NCI-H1694 (cell line): ENCODE measurements at places on chromosomes 1 and 21.

- no peak for DNase-seq
Measured at GRCh38 chr1:177864538-177865305, 105.1 kb downstream of the SEC16B start.

DNA sequence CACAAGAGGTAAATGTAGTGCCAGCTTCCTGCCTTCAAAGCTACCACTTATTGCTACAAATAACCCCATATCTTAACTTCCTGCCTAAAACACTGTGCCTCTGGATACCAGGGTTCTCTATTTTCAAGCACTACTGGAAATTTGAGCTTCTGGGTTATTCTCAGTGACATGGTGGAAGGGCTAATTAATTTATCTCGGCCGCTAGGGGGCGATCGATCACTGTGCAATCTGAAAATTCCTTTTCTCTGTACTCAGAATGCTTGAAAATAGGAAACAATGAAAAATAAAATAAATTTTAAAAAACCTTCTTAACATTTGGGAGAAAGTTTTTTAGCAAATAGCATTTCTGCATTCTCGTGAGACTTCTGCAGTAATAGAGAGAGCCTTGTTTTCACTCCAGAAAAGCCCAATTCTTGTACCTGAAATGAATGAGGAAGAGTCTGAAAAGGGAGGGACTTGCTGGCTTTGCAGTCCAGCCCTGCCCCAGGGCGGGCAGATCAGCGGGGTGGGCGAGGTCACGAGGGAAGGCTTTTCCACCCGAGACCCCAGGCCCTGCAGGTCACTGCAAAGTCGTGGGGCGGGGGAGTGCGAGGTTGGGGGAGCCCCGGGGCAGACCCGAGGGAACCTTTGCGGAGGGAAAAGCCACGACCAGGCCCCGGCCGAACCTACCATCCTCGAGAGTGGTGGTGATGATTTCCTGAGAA is 276.7 kb downstream of the PCP4 start:
- peak; percentile 79 for DNase-seq

GRCh38 chr1:158999316-159000069 is 10.2 kb upstream of the IFI16 start:
- DNase-seq: no peak

GRCh38 chr1:226706684-226707083 is 32.4 kb downstream of the ITPKB start:
- DNase-seq: peak; percentile 94

DNA sequence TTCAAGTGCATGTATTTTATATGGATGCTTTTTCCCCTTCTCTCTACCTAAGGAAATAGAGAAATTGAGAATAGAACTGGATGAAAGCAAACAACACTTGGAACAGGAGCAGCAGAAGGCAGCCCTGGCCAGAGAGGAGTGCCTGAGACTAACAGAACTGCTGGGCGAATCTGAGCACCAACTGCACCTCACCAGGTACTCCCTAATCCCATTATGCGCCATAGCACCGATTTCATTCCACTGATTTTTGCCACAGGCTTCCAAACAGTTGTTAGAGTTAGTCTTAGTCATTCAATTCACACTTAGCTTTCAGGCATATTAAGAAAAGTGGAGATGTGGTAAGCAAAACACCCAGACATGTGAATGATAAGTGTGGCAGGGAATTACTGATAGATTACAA is 122.8 kb downstream of the SDCCAG8 start:
- DNase-seq: no peak

DNA sequence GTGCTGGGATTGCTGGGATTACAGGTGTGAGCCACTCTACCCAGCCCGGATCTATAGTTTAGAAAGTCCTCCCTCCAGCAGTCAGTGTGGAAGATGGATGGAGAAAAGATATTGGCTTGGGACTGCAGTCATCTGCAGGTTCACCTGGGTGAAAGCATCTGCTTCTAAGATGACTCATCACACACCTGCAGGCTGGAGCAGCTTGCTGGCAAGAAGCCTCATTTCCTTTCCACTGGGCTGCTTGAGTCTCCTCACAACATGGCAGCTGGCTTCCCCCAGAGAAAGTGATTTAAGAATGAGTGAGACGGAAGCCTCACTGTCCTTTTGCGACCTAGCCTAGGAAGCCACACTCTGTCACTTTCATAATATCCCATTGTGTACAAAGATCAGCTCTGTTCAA is 50.0 kb downstream of the FOXO6 start:
- DNase-seq: no peak

- no peak for DNase-seq
Measured at GRCh38 chr1:168285971-168286927, 5.6 kb downstream of the TBX19 start.

DNA sequence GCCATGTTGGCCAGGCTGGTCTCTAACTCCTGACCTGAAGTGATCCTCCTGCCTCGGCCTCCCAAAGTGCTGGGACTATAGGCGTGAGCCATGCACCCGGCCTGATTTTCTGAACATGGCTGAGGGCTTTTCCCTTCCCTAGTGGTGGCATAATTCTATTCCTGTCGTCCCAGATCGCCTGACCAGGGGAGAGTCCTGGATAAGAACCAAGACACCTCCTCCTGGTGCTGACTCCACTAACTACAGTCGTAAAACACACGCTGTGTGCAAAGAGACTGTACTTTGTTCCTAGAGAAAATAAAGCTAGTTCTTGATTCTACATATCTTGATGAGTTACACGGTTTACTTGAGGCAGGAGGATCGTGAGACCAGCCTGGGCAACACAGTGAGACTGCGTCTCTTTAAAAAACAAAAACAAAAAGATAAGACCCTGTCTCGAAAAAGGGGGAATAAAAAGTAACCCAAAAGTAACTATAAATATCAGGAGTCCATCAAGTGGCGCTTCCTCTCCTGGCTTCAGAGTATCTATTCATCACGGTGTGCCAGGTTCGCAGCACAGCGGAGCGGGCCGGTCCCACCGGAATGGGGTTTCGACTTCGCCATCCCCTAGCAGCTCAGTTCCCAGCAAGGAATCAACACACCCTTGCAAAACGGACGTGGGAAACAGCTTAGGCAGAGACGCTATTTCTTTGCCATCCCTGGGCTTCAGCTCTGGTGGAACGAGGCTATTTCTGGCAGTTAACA is 973 bp downstream of the SDF4 start:
- DNase-seq: no peak

DNA sequence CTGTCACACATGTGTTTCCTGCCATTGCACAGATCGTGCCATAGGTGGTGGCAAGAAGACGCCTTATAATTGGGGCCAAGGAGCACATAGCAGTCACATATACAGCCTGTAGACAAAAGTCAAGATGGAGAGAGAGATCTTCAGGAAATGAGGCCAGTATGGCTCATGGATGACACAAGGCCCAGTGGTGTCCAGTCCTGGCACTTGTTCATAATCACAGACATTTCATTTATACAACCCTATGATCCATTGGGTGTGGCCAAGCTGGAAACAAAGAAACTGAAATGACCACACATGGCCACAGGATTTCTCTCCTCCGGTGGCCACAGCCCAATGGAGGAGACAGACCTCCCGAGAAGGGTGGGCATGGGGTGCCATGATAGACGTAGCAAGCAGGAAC is 78.5 kb upstream of the KAZN start:
- DNase-seq: no peak

DNA sequence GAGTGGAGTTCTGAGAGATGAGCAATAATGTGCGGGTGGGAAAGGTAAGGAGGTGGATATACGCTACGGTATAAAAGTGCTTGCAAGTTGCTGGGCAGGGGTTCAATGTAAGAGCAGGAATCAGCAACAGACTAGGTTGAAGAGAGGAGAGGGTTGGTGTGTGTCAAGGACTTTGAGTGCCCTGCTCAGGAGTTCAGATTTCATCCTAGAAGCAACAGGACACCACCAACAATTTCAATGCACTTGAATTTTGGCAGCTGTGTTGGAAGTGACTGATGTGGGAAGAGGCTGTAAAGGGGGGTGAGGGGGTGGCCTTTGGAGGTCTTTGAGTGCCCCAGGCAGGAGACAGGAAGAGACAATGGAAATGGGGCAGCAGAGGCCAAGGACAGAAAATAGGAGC is 57.3 kb downstream of the RHOU start:
- no peak for DNase-seq

GRCh38 chr1:203703586-203703985 is 61.4 kb upstream of the LAX1 start:
- DNase-seq: no peak

DNA sequence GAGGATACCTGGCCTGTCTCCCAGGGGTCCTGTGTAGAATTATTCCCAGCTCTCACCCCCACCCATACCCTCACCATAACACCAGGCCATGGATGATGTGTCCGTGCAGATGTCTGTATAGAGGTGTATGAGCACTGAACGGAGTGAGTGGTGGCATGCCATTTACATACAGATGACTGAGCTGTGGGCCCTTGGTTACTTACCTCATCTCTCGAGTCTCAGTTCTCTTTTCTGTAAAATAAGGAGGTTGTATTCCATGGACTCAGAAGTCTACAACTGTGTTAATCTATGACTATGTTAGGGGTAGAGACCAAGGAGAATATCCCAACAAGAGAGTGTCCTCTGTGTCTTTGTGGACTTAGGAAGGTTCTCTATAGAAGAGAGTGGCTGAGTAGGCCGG is 65.6 kb upstream of the CD1D start:
- DNase-seq: no peak

- no peak for DNase-seq
Measured at GRCh38 chr1:186819126-186819525, 9.6 kb upstream of the PLA2G4A start.

DNA sequence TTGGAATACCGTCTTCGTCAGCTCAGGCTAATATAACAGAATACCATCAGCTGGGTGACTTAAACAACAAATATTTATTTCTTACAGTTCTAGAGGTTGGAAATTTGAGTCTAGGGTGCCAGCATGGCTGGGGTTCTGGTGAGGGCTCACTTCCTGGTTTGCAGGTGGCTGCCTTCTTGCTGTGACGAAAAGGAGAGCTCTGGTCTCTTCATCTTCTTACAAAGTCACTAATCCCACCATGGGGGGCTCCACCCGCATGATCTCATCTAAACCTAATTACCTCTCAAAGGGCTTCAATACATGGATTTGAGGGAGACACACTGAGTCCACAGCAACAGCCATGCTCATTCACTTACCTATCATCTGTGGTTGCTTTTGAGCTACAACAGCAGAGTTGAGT is 78.3 kb downstream of the PSMG1 start:
- DNase-seq: no peak

GRCh38 chr1:172393354-172393753 is 27.1 kb upstream of the C1orf105 start:
- DNase-seq: no peak

- DNase-seq: no peak
Measured at GRCh38 chr1:16630661-16631247, 17.4 kb upstream of the NBPF1 start.

DNA sequence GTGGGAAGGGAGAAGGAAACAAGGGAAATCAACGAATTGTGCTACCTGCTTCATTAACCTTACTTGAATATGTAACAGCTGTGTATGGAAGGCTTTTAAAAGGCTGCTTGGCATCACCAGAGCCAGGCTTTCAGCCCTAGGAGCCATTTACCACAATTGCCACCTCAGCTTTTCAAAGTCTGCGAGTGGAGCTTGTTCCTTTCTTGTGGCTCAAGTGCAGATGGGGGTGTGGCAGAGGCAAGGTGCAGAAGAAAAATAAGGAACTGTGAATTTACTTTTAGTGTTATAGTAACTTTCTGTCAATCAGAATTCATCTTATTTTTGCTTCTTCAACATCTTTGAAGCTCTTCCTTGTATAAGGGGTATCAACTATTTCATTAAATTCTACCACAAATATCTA is 17.6 kb downstream of the CLCA2 start:
- DNase-seq: no peak

GRCh38 chr21:27326301-27326700 is 359.4 kb upstream of the ADAMTS5 start:
- no peak for DNase-seq

DNA sequence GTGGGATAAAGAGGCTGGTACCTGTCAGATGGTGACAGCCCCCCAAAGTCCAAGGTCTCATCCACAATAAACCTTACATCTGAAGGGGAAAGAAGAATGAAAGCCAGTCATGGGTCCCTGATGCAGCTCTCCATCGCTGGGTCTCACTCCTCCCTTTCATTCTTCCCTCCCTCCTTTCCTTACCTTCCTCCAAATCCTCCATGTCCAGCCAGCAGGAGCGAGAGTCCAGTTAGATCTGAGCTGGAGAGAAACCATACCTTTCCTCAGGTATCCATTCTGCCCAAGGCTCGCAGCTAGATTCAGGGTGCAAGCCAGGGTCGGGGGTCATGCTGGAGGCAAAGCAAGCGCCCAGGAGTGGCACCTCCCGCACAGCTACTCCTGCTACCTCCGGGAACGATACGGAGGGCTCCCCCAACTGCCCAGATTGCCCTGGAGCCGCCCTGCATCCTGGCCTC is 421 bp downstream of the PSRC1 start:
- no peak for DNase-seq

DNA sequence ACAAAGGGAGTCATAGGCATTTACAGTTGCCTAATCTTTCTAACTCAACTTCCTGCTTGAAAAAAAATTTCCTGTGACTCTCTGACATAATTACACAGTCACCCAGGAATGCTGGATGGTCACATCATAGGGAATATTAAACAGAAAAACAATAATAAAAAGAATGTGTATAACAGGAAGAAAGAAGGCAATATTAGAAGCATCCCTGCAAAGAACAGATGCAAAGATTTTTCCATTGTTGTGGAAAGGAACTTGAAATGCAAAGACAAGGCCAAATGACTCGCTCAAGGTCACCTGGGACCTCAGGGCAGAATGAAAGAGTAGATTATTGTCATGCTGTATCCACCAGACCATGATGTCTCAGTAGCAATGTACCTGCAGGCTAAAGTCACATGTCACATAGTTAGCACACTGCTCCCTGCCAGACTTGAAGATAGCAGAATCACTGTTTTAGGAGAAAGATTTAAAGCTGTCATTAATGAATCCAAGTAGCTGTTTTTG is 184.3 kb downstream of the CYYR1 start:
- no peak for DNase-seq

DNA sequence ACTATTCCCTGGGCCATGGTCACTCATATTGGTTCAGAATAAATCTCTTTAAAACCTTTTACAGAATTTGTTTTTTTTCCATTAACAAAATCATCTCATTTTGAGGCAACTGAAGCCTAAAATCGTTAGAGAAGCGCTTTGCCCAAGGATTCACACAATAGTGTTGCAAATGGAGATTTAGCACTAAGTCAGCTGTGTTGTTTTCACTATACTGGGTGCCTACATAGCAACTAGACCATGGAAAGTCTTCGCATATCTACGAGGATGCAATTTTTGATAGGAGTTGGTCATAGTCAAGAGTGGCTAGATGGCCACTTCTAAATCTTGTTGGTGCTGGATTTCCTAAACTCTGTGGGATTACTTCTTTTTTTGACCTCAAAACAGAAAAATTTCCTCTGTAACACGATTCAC is 530 bp upstream of the TIPRL start:
- DNase-seq: no peak

- no peak for DNase-seq
Measured at GRCh38 chr1:76018045-76018444, 56.5 kb upstream of the ST6GALNAC3 start.
